ENCODE measurements at places on chromosomes 4 and X. TPM values are rescaled to one million over a fixed set of nuclear protein-coding genes. Genes with fewer than 3 reads are reported as not detected.

The POU3F4 gene
- total RNA-seq, result not detected

DNA sequence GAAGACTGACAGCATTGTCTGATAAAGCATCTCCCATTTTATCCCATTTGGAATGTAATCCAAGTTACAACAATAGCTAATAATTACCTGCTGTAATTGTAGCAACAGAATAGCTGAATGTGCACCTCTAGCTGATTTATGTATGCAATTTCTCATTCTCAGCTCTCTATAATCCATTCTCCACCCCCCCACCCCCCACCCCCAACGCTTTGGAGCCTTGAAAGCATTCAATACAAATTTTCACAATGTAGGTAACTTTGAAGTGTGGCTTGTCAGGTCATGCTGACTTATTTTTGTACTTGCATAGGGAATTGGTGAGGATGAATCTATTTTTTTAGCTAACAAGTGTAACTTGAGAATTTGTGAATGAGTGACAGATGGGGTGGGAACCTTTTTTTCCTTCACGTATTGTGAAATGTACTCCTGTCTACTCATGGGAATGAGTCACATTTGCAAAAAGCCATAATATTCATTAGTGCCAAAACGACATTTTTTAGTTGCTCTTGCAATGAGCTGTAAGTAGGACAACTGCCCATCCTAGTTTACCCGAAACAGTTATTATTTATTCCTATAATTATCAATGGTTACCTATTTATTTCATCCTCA is 159.3 kb downstream of the PALLD start:
- DNase-seq, result no peak
- no peak overlapping the region for H3K4me3 ChIP-seq
- H3K27ac ChIP-seq, result no peak overlapping the region
- H3K36me3 ChIP-seq, result no peaks in the 10 kb centered on the region
- H3K4me1 ChIP-seq, result no peaks in the 10 kb centered on the region

GRCh38 chr4:52982946-52983340 is 120.8 kb downstream of the RASL11B start:
- no peak overlapping the region for H3K27ac ChIP-seq
- H3K36me3 ChIP-seq, result no peaks in the 10 kb centered on the region
- DNase-seq, result no peak
- no peaks in the 10 kb centered on the region for H3K27me3 ChIP-seq
- H3K4me1 ChIP-seq, result no peaks in the 10 kb centered on the region

DNA sequence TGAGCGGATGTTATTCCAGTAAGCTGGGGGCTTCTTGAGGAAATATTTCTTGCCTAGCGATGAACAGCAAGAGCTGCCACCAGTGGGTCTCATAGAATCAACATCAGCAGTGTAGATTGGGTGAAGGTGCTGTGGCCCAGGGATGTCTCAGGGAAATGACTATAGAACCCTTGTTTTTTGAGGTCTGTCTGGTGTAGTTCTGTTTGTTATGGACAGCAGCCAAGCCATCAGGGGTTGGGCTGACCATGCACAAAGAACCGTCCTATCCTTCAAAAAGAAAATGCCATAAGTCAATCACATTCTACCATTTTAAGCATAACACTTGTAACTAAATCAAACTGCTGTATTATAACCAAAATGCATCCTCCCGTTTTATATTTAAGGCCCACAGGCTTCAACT is 17.3 kb upstream of the C1GALT1C1 start:
- no peaks in the 10 kb centered on the region for H3K36me3 ChIP-seq
- no peak for DNase-seq
- H3K4me1 ChIP-seq, result peaks cover 9% of the 10 kb centered on the region
- no peak overlapping the region for H3K4me3 ChIP-seq
- H3K27ac ChIP-seq, result no peak overlapping the region
- H3K27me3 ChIP-seq, result no peaks in the 10 kb centered on the region

- no peaks in the 10 kb centered on the region for H3K36me3 ChIP-seq
- DNase-seq, result no peak
- H3K27me3 ChIP-seq, result no peaks in the 10 kb centered on the region
- no peaks in the 10 kb centered on the region for H3K4me1 ChIP-seq
- H3K27ac ChIP-seq, result no peak overlapping the region
- H3K4me3 ChIP-seq, result no peak overlapping the region
Observed at GRCh38 chrX:37542791-37543190, 28.7 kb upstream of the LANCL3 start.

DNA sequence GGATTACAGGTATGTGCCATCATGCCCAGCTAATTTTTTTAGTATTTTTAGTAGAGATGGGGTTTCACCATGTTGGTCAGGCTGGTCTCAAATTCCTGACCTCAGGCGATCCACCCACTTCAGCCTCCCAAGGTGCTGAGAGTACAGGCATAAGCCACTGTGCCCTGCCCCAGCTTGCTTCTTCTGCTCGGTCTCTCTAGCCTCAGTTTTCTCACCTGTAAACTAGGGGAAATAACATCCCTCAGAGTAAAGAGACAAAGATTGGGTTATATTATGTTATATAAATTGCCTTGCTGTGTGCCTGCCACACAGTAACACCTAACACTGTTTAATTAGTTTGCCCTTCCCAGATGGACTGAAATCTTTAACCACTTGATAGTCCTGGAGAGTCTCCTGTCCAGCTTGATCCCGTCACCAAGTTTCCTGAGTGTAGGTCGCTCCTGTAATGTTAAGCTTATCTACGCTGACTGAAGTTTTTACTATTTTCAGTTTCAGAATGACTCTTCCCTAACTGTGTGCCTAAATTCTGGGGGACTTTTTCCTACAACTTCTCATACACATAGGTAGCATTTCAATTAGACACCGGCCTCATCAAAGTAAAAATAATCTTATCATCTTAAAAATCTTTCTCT is 412.7 kb upstream of the TENM3 start:
- H3K4me1 ChIP-seq, result no peaks in the 10 kb centered on the region
- no peak overlapping the region for H3K27ac ChIP-seq
- no peak for DNase-seq
- H3K27me3 ChIP-seq, result no peaks in the 10 kb centered on the region
- no peaks in the 10 kb centered on the region for H3K36me3 ChIP-seq

DNA sequence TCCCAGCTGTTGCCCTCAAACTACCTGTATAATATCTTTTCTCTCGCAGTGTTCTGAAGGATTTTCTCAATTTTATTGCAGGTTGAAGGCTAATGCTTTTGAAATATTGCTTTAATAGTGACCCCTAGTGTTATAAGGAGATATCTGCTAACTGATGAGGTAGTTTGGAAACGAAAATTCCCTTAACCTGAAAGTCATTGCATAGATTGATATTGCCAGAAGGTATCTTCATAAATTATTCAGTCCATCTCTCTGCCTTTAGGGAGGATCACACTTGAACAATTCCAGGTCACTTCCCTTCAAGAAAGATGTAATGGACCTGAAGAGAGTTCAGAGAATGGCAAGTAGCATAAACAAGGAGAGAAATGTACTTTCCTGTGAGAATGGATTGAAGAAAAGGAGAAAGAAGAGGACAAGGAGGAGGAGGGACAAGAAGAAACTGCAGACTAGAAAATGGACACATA is 44.1 kb downstream of the TIGD4 start:
- no peak overlapping the region for H3K4me3 ChIP-seq
- H3K4me1 ChIP-seq, result peaks cover 12% of the 10 kb centered on the region
- H3K36me3 ChIP-seq, result no peaks in the 10 kb centered on the region
- no peak overlapping the region for H3K27ac ChIP-seq
- no peaks in the 10 kb centered on the region for H3K27me3 ChIP-seq

- DNase-seq, result no peak
- H3K27ac ChIP-seq, result no peak overlapping the region
- H3K27me3 ChIP-seq, result no peaks in the 10 kb centered on the region
- no peaks in the 10 kb centered on the region for H3K4me1 ChIP-seq
- H3K36me3 ChIP-seq, result no peaks in the 10 kb centered on the region
- H3K4me3 ChIP-seq, result no peak overlapping the region
Observed at GRCh38 chr4:41568363-41568762, 30.4 kb downstream of the LIMCH1 start.

DNA sequence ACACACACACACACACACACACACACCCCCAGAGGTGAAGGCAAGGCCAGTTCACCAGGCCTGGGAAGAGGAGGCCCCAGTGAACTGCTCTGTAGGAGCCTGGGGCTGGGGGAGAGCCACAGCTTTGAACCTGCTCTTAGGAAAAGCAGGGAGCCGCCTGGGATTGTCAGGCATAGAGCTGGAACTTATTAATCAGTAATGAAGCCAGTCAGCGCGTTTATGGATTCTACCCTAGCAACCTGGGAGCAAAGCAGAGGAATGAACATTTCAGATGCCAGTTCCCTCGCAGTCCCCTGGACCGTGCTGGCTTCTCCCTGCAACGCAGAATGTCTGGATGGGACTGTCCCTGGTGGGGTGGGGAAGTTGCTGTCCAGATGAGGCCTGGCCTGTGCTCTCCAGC is 45.3 kb upstream of the DDX3X start:
- no peaks in the 10 kb centered on the region for H3K4me1 ChIP-seq
- no peaks in the 10 kb centered on the region for H3K36me3 ChIP-seq
- no peak overlapping the region for H3K27ac ChIP-seq

All from B cell (primary cell).